ENCODE measurements at places on chromosomes 12 and 14.
A peak's percentile ranks its signal among the peaks of the same experiment; 100 is the strongest.

DNA sequence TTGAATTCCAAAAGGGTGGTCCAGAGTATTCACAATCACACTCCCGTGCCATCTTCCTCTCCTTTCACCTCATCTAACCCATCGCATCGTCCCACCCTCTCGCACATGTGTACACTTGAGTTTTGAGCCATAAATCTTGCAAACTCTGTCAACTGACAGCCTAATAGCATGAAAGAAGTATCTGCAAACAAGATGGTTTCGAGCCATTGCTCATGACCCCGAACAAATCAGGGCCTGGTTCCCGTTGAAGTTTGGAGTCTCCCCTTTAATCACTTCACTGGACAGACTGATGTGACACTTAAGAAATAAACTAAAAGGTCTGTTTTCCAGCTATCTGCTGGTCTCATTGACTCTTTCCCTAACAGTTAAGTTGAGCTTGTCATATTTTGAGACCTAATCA, 223.6 kb upstream of the SOX5 start:
- DNase-seq, result no peak

DNA sequence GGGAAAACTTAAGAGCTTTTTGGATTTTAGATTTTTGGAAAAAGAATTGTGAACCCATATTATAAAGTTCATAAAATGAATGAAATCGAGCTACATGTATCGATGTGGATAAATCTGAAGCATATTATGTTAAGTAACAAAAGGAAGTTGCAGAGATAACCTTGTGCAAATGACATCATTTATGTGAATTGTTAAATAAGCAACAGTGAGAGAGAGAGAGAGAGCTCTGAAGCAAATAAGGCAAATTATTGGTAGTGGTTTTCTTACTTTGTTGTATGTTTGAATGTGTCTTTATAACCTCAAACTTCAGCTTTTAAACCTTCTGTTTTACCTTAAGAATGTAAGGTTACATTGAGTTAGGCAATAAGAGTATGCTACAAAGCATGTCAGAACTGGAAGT, 78.8 kb downstream of the ERC1 start:
- no peak for DNase-seq

- DNase-seq, result no peak
Observed at GRCh38 chr14:29755311-29756018, 172.2 kb downstream of the PRKD1 start.

DNA sequence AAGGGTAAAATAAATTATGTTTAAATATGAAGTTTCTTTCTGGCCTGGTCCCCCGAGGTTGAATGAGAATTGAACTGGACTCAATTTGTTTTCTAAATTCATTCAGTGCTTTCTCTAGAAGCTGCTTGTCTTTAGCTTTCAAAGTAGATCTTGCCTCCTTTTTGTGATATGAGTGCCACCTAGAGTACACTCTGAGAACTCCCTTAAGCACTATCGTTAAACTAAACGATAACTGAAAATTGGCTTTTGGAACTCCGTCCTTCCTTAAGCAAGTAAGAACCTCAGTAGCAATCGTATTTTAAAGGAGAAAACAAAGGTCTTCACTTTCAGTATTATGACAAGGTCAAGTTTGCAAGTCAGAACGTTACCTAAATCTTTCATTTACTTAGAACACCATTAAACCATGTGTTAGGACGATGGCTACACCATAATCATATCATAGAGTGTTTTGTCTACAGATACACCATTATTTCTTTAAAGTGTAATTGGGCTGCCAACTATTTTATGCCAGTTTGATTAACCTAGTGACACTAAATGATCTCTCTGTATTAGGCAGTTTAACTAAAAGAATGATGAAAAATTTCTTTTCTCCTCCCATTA, 364.8 kb downstream of the SNAPC1 start:
- peak; percentile 76 for DNase-seq

DNA sequence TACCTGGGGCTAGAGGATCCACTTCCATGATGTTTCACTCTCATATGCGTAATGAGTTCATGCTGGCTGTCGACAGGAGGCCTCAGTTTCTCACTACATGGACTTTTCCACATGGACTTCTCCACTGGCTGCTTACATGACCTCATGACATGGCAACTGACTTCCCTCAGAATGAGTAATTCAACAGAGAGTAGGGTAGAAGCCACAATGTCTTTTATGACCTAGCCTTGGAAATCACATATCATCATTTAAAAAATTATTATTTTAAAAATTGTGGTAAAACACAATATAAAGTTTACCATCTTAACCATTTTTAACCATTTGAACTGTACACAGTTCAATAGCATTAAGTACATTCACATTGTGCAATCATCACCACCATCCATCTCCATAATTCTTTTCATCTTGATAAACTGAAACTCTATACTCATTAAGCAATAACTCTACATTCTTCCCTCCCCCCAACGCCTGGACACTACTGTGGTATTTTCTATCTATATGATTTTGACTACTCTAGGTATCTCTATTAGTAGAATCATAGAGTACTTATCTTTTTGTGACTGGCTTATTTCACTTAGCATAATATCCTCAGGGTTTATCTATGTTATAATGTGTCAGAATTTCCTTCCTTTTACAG, 144.5 kb downstream of the TGFB3 start:
- no peak for DNase-seq

- DNase-seq, result no peak
Observed at GRCh38 chr12:41073633-41074472, 114.3 kb upstream of the PDZRN4 start.

GRCh38 chr12:45268672-45269411, 52.9 kb downstream of the ANO6 start:
- peak; percentile 19 for DNase-seq

DNA sequence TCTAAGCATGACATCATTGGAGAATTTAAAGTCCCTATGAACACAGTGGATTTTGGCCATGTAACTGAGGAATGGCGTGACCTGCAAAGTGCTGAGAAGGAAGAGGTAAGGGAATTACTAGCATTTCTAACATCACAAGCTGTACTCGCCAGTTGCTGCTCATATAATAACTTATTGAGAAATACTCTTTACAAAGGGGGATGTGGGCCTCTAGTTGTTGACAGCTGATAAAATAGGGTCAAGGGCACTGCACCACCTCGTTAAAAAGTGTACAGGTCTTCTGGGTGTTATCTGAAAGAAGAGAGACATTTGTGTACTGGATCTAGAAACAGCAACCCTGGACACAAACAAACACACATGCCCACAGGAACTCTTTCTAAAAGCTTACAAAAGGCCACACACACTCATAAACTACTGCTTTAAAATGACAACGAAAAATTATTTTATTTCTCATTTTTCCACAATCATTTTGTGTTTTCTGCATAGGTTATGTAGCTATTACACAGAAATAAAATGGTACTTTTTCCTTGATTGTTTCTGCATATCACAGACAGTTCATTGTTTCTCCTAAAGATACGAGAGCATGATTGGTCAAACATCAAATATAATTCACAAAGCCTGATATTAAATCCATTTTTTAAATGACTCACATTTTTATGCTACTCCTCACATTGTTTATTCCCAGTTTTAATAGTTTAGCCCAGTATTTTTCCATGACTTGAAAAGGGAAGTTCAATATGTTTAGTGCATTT, 391.1 kb downstream of the PAWR start:
- no peak for DNase-seq

GRCh38 chr12:27500546-27500945, 23.5 kb upstream of the PPFIBP1 start:
- DNase-seq, result no peak

- DNase-seq, result no peak
Observed at GRCh38 chr12:1502379-1502720, 92.0 kb downstream of the FBXL14 start.

- no peak for DNase-seq
Observed at GRCh38 chr14:22515929-22516328, 73.1 kb downstream of the DAD1 start.

GRCh38 chr12:48165089-48165981, 8.0 kb upstream of the ASB8 start:
- peak; percentile 78 for DNase-seq
